Stimulated activated CD4-positive, alpha-beta T cell treated with anti-CD3 and anti-CD28 coated beads, Interleukin-4, amount 100 ng/mL, for 48 hours (primary cell): ENCODE measurements at places on chromosomes 6 and 20.

DNA sequence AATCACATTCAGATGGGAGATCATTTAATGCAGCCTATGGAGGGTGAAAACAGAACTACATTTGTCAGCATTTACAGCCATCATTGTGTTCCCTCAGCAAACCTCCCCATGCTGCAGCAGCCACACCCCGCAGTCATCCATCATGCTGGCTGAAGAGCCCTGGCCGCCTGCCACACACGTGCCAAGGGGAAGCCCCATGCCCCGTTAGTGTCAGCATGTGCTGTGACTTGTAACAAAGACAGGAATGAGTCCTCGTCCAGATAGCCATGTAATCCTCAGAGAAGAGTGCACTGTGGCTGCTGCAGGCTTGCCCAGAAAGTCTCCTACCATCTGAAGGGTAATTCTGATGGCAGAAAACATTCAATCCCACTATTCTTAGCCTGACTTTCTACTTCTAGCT, 1097.8 kb downstream of the KIF16B start:
- no peak for DNase-seq

DNA sequence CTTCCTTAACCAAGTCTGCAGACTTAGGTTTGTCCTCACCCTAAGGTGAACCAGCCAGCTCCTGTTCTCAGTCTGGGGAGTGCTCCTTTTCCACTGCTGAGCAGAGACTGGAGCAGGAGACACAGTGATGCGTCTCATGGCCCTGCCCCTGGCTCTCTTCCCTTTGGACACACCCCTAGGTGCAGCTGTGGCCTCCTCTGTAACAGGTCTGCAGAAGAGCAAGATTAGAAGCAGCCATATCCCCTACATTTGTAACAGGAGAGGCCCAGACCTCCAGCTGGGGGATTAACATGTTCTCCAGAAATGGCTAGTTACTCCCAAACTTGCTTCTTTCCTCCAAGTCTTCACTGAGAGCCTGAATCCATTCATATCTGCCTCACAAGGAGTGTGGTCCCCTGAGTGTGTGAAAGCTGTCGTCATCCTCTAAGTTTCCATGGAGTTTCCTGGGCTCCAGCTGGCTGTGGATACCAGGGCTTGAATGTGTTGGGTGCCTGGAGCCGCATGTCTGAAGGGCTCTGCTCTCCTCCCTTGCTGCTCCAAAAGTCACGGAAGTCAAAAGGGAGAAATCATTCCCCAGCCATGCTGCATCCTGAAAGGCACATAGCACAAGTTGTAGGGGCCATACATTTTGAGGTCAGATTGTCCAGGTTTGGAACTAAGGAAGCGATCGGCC, 57.7 kb downstream of the PPP1R14C start:
- DNase-seq = no peak

- DNase-seq = no peak
These were observed 35.2 kb upstream of the STMND1 start for GRCh38 chr6:17066610-17067009.

DNA sequence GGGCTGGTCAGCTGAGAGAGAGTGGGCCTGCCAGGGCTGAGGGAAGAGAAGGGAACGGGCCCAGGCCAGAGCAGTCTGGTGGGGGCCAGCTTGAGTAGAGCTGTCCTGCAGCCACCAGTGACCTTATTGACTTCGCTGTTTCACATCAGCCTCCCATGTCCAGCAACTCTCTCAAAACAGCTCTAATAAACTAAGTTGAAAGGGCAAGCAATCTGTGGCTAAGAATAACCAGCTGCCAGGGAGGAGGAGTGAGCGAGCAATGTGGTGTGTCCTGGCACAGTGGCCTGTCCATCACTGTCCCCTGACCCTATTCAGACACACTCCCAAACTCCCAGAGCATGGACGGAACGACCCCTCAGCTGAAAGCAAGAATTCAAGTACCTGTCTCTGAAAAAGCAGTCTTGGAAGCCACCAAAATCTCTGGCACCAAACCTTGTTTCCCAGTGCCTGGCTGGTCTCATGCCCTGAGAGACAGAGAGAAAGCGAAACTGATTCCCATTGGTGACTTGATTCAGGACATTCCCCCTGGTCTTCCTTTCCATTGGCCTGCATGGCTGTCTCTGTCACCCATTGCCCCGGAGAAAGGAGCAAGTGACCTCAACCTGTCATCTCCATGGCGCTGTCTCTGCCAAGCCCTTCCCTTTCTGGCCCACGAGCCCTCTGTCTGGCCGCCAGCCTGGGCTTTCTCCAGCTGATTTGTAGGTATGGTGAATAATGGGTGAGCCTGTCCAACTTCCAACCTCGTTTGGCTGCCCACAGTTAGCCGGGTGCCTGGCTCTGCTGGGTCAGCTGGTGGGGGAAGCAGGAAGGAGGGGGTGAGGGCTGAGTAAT, at the start of gene DDO:
DDO (minus strand) TSS at position 490 of the 831 bp plus-strand sequence. CDS start 2,113 bp downstream, outside the sequence.
- DNase-seq = no peak

DNA sequence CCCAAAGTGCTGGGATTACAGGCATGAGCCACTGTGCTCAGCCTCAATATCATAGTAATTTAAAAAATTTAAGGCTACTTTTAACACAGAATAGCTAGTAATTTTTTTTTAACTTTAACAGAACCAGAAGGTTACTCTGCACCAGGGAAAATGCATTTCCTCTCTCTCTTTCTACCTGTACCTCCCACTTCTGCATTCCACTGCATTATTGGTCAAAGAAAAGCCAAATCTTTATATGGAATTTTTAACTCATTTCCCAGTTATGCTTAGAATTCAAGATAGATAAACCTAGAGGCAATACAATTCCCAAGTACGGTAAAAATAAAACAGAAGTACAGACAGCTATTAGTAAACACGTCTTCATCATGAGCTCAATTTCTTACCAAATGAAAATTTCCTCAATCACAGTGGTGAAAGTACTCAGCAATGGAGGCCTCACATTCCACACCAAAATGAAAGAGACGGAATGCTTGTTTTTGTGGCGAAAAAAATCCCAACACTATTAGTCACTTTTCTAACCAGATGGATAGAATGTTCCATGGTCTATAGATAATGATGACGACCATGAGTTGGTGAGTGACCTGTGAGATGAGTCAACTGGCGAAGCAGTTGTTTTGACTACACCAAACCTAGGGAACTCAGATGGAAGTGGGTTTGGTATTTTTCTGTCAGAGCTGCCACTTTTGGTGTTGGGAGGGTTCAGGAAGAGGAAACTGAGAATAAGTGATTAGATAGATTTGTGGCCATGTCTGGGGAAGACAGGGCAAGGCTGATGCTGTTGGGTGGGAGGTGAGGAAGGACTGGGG, 104.7 kb upstream of the SGK1 start:
- DNase-seq = no peak

DNA sequence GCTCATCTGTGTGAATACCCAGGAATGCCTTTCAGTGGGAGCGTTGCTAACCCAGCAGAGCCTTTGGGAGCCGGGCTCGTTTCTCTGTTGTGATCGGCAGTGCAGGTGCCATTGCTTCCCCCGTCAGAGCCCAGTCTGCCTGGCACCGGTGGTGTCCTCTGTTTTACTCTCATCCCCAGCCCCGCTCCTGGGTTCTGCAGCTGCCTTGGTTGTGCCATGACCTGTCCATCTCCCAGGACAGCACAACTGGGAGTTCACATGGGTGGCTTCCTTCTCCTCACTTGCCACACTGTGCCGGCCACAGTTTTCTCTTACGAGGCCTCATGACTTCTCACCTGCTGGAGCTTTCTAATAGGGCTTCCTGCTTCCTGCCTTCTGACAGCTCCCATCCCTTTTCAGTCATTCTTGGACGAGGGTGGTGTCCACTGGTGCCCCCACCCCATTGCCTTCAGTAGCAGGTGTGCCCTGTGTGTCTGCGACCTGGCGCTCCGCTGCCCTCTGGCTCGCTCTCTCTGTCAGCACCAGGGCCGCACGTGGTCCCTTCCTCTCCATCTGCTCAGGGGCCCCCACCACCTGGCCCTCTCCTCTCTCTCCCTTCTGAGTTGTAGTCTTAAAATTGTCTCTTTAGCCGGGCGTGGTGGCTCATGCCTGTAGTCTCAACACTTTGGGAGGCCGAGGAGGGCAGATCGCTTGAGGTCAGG, 110.9 kb downstream of the RPP40 start:
- no peak for DNase-seq

DNA sequence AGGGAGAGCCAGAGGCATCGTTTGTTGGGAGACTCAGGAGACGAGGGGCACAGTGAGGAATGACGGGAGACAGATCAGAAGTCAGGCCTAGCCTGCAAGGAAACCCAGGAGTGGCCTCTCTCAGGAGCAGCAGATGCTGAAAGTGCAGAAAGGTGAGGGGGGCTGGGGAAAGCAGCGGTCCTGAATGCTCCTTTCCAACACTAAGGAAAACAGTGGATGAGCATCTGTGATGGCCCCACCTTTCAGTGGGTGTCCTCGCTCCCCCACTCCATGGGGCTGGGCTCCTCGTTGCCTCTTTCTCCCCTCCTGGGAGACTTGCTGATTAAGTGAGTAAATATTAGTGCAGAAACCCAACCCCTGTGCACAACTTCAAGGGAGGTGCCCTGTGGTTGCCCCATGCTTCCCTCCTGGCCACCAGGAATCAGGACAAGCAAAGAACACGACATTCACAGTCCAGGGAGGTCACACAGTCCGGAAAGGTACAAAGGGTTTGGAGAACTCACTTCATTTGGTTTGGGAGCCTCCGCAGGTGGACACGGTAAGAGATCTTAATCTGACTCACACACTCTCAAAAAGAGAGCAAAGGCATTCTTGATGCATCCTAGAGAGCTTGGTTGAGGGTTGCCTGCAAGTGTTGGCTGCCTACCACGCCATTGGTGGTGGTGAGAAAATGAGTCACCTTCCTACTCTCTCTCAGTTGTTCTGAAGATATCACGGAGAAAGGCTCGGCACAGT, 9.7 kb upstream of the BPIFB1 start:
- peak; percentile 2 for DNase-seq

DNA sequence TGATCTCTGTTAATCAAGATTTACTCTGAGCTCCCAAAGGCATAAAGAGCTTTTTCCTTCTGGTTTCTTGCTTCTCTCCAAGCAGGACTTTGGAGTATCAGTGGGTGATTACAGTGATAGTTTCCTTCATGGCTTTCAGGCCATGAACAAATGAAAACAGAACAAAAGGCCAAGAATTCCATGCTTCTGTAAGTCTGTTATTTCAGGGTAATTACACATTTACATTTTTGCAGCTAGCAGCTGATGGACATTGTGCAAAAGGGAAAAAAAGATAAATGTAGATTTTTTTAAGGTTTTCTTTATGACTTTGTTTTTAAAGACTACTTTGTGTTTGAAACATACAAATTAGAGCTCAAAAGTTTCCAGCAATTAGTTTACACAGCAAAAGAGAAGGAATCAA, 441.6 kb downstream of the PLCB1 start:
- no peak for DNase-seq

DNA sequence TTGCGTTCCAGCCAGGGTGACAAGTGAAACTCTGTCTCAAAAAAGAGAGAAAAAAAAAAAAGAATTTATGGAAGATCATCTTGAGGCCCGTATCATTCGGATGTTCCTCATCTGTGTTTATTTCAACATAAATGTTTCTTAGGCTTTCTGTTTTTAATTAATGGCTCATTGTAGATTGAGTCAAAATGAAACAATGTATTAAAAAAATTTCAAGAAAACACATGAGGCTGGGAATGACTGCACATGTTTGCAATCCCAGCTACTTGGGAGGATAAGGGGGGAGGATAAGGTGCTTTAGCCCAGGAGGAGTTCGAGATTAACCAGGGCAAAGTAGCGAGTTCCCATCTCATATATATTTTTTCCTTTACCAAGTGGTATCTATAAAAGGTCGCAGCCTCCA, 47.3 kb downstream of the ITCH start:
- DNase-seq = no peak

GRCh38 chr20:14553774-14554534, 216.5 kb upstream of the FLRT3 start:
- no peak for DNase-seq

- DNase-seq = no peak
These were observed 64.5 kb upstream of the SNX9 start for GRCh38 chr6:157758516-157759023.

DNA sequence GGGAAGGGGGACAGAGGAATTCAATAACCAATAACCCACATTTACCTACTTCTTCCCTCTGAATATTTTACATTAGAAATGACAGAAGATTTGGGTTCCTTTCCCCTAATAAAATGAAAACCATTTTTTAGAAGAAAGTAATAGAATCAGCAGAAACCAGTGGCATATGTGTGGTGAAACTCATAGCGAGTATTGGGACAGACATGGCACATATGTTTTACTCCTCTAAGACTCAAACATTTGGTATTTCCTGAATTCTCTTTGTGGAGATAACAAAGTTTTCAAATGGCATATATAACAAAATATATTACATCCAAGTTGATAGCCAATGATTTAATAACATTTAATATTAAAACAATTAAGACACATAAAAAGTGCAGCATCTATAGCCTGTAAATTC, 12.9 kb upstream of the BEND3 start:
- DNase-seq = no peak

GRCh38 chr6:119196715-119197114, 118.3 kb upstream of the FAM184A start:
- no peak for DNase-seq

GRCh38 chr6:145648149-145648548, 87.2 kb downstream of the EPM2A start:
- DNase-seq = no peak

DNA sequence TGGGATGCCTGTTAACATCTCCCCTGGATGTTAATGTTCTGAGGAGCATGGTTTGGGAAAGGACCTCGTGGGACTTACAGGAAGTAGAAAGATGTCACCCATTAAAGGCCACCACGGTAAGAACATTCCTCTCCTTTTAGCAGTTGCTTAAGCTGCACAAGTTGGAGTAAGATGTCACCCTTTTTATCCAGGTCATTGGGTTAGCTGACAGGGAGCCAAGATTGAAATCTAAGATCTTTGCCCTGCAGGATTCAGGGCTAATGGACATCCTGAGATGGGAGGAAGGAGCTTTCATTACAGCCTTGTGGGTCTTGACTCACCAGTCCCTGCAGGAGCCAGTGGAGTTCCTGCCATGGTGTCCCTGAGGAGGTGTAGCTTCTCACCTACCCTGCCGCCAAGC, 22.1 kb downstream of the PABPC1L start:
- DNase-seq = no peak

- DNase-seq = no peak
These were observed 186.7 kb downstream of the TFAP2C start for GRCh38 chr20:56815796-56816195.

DNA sequence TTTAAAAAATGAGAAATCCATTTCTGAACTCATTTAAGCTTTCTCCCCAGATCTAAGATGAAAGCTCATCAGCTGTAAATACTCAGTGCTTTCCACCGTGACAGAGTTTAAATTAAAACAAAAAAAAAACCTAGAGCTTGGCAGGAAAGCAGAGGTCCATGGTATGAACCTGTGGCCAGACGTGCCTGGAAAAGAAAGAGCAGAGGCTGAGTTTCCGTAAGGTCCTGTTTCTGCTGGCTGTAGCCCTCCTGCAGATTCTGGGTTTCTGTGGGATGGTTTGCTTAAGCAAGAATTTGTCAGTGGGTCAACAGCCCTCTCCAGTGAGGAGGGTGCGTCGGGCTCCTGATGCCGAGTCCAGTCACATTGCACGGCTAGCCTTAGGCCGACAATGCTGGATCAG, 383.2 kb downstream of the SAMD5 start:
- DNase-seq = no peak

- no peak for DNase-seq
These were observed 372.3 kb downstream of the EPHA7 start for GRCh38 chr6:93047033-93047432.

GRCh38 chr20:44856442-44856841, 29.1 kb upstream of the YWHAB start:
- DNase-seq = no peak
